Hematopoietic multipotent progenitor cell treated with erythropoietin and hydrocortisone succinate and interleukin-3 and kit ligand, for 17 days (in vitro differentiated cells): ENCODE measurements at places on chromosomes 4 and X.
A peak's percentile ranks its signal among the peaks of the same experiment; 100 is the strongest.

GRCh38 chrX:41589634-41590270, 99.0 kb upstream of the GPR34 start:
- no peak for DNase-seq

GRCh38 chr4:169256856-169257761, 13.6 kb downstream of the SH3RF1 start:
- DNase-seq: no peak

GRCh38 chr4:68673143-68673542, 2.7 kb upstream of the UGT2B15 start:
- DNase-seq: no peak

- DNase-seq: no peak
These were observed 44.0 kb upstream of the USP38 start for GRCh38 chr4:143140696-143141095.

DNA sequence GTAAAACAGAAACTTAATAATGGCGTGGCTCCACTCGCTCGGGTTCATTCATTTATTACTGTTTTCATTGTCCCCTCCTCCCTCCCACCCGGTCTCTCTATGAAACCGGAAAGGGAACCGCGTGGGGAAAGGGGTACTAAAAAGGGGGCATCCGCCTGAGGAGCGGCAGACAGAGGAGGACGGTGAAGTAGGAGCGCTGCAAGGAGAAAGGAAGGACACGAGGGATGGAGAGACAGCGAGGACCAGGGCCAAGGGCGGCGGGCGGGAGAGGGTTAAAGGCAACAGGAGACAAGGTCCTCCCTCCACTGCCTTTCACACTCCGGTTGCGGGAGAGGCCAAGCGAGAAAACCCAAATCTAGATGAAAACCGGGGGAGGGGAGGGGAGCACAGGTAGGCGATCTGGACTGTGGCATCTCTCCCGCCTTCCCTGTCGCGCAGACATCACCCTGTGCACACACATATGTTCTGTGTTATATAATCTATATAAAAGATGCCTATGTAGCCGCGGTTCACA, 829 bp downstream of the ELOVL6 start:
- peak; percentile 57 for DNase-seq

DNA sequence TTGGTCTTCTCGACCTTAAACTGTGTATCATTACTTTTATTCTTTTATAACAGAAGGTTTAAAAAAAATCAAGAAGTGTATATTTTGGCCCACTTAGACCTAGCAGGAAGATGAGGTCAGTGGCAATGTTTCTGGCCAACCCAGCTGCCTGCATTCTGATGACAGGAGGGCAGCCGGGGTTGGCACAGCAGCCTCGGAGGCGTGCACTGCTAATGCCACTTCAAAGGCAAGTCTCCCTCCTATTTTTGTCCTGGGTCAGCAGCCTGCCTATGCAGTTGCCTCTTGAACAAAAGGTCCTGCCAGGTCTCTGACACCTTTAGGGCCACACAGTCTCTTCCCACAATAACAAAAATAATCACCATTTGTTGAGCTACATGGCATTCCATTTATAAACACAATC, 89.4 kb upstream of the MYOZ2 start:
- no peak for DNase-seq

DNA sequence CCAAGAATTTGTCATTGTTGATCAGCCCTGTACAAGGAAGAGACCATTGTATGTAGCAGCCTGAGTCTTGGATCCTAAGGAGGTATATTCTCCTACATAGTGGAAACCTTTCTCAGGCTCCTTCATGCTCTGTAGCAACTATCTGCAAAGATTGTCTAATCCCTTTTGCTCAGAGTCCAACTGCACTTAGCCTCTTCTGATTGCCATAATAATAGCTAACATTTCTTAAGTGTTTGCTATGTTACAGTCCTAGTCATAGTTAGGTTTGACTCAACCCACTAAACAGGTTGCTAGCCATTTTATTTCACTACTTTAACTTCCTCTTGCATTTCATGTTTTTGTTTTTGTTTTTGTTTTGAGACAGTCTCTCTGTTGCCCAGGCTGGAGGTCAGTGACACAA, 50.8 kb upstream of the SLC16A2 start:
- DNase-seq: no peak

GRCh38 chr4:29540439-29541102, 1179.6 kb upstream of the PCDH7 start:
- no peak for DNase-seq

DNA sequence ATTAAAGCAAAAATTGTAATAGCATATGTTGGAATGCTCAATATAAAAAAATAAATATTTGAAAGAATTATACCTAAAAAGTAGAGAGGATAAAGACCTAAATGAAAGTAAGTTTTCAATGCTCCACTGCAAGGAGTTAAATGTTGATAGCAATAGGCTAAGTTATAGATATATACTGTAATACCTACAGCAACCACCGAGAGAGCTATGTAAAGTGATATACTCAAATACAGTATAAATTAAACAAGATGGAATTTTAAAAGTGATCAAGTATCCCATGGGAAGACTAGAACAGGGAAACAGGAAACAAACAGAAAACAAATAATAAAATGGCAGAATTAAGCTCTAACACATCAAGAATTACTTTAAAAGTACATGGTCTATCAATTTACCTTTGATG, 73.9 kb downstream of the CASP3 start:
- no peak for DNase-seq

DNA sequence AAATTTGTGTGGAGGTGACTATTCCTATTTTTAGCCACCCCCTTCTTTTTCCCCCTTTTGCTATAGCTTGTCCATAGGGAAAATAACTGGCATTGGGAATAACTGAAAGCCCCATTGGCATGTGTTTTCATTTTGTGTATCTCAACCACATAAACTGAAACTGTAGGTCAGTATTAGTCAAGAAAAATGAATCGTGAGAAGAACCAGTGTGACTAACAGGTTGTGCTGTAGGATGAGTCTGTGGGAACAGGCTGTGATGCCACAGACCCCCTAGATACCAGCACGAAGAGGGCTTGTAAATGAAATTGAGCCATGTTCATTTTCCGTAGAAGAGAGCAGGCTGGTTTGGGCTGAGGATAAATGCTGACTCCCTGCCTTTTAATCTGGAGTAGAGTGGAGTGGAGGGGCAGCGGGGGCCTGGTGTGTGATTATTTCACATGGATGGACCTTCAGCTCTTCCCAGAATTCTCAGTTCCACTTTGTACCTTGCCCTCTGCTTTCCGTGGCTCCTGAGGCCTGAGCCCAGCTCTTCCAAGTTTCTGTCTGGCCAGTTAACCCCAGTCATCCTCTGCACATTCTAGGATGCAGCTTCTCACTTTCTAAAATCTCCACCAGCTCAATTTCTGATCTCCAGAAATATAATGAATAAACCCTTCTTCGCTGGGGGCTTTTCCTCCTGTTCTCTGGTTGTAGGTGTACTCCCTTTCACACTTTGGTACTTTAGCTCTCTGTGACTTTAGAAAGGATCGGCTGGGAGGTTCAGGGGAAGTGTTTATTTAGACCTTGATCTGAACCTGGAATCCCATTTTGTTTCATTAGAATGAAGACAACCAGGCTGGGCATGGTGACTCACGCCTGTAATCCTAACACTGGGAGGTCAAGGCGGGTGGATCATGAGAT, 37.3 kb downstream of the DCUN1D4 start:
- DNase-seq: no peak

DNA sequence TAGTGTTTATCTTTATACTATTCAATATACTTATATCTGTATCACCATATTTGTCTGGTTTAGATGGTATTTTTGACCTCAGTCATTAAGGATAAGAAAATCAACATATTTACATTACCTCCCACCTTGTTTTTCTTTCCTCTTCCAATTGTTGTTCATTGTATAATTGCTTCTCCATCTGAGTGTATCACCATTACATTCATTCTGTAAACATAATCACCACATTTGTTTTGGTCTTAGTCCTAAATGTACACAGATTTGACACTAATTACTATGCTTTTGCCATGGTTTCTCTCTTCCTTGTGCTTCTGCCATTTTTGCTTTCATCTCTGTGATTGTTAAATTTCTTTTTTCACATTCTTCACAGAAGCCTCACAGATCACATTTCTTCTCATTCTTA, 12.7 kb downstream of the ARMCX6 start:
- DNase-seq: no peak

- no peak for DNase-seq
These were observed 16.2 kb downstream of the LRIT3 start for GRCh38 chr4:109864134-109864533.

- no peak for DNase-seq
These were observed 174.0 kb downstream of the NPFFR2 start for GRCh38 chr4:72205831-72206230.

DNA sequence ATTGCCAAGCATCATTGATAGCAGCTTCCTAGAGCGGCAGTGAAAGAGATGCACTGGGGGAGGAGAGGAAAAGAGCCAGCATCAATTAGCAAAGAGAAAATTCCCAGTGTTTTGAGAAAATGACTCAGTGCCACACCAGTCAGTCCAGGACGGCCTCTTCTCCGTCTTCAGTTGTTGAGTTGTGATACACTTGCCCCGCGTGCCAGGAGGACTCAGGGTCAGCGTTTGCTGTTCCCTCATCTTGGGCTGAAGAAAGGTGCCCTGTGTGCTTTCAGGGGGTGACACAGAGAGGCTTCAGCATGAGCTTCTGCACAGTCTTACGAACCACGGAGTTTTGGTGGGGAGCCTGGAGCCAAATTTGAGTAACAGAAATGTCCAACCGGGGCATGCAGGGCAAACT, 82.3 kb downstream of the GPR143 start:
- no peak for DNase-seq

DNA sequence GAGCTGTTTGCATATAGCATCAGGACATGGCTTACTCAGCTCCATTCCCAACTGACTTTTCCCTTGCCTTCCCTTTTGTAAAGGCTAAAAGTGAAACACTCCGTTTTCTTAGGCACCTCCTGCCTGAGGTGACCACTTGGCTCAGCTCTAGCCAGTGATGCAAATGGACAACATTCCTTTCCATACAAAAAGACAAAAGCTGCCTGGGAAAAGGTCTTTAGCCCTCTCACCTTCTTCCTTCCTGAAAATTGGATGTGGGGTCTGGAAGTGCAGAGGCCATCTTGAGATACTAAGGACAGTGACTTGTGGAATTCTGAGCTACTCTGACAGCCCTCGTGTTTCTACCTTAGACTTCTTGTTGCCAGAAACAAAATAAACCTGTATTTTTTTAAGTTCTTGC, 27.7 kb upstream of the SFRP2 start:
- no peak for DNase-seq

DNA sequence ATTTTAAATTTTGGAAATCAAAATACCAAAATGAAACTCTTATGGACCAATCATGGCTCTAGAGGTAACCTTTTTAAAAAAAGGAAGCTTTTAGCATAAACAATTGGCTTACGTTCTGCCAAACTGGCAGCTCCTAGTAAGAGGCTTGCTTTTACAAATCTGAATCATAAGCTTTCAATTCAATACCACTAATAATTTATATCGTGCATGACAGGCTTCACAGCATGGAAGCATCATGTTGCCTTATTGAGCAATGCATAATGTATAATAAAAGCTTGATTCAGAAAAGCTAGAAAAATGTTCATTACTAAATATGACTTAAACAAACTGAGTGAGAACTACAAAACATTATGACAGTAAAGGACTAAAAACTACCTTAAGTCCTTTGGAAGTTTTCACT, 280.9 kb downstream of the IQCM start:
- DNase-seq: no peak

DNA sequence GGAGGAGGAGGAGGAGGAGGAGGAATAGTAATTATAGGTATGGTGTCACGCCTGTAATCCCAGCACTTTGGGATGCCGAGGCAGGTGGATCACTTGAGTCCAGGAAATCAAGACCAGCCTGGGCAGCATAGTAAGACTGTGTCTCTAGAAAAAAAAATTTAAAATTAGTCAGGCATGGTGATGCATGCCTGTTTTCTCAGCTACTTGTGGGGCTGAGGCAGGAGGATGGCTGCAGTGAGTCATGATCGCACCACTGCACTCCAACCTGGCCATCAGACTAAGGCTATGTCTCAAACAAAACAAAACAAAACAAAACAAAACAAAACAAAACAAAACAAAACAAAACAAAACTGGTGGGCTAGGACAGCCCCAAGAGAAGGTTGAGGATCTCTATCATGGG, 3.0 kb downstream of the STARD8 start:
- DNase-seq: no peak

GRCh38 chrX:131626681-131627296, 82.9 kb downstream of the OR13H1 start:
- DNase-seq: no peak

DNA sequence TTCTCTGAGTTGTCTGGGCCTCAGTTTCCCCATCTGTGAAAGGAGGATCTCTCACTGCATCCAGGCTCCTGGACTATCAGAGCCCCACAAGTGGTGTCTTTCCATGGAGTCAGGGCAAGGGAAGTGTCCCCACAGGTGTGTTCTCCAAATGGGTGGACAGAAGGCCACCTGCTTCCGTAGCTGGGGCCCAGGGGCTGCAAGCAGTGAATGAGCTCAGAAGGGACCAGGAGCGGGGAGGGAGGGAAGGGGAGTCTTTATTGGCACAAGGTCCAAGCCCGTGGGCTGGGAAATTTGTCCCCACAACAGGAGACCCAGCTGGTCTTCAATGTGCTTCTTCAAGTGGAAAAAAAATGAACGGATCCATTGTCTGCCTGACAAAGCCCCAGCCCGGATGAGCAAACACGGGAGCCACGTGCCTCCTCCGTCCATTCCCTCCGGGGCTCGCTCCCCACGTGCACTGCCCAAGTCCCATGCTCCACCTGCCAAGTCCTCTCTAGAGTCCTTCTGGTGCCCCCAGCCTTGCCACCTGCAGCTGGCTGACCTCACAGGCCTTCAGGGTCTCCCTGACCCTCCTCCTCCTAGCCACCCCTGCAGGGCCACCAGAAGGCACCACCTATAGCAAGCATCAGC, 72.0 kb downstream of the JAKMIP1 start:
- no peak for DNase-seq

DNA sequence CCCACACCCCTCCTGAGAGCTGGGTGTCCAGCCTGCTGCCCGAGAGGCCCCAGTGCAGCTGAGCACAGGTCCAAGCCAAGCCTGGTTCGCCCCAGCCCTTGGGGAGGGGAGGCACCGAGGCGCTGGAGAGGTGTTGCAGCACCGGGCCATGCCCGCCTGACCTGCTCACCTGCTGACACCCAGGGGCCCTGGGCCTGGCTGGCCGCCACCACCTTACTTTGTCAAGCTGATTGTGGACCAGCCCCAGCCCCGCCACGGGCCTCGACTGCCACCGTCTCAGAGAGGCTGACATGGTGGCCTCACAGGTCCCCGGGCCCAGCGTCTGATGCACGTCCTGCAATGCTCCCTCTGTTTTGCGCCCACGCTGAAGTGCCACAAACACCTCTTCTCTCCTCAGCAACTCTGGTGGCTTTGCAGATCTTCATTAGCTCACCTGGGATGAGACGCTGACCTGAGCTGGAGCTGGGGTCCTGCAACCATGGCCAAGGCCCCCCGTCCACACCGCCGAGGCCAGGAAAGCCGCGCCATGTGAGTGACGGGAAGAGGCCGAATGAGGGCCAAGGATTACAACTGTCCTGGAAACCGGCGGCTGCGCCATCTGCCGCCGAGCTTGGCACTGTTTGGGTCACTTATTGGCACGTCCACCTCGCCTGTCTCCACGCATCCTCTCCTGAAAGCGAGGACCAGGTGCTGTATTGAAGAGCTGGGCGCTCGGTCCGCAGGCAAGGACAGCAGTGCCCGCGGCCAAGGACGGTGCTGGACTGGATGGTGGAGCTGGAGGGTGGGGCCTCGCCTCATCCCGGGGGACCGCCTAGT, 7.6 kb downstream of the CPLX1 start:
- DNase-seq: no peak

GRCh38 chr4:145217349-145217748, 37.0 kb upstream of the OTUD4 start:
- no peak for DNase-seq

- DNase-seq: no peak
These were observed 83.4 kb upstream of the FAM47B start for GRCh38 chrX:34859191-34859590.

- DNase-seq: no peak
These were observed 249.5 kb downstream of the BCOR start for GRCh38 chrX:39848243-39848642.
